ENCODE measurements at places on chromosomes 4 and X.
A peak's percentile ranks its signal among the peaks of the same experiment; 100 is the strongest.

GRCh38 chr4:67167849-67168248 is 377.5 kb downstream of the CENPC start:
- DNase-seq = no peak

GRCh38 chr4:88705805-88706492 is 8.3 kb upstream of the NAP1L5 start:
- DNase-seq = no peak

- DNase-seq = no peak
Measured at GRCh38 chrX:130715299-130715698, 187.7 kb downstream of the ENOX2 start.

- no peak for DNase-seq
Measured at GRCh38 chrX:11193035-11193469, 81.9 kb downstream of the HCCS start.

DNA sequence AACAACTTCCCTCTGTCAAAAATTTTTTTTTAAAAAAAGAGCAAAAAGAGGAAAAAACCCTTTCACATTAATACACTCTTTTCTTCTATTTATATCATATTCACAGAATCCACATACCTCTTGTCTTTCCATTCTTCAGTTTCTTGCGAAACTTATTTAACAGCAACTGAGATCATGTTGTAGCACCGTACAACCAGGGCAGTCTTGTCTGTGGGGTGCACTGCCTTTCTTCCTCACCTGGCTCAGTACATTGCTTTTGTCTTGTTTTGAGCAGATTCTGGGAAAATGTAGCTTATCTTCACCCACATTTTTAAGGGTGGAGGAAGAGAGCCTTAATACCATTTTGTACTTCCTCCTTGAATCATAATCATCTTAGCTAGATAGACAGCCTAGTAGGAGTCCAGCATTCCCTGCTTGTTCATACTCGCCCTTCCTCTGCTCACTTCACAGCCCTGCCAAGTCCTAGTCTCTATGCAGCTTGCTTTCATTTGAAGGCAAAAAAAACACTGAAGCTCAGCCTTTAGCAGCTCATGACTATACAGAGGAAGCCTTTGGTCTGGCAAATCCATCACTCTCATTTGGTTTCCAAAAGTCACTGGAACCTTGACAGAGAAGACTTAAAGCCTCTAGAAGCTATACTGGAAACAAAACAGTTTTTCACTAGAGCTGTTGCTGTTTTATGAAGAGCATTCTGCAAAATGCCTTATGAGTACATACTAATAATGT is 140.6 kb upstream of the BANK1 start:
- DNase-seq = no peak

DNA sequence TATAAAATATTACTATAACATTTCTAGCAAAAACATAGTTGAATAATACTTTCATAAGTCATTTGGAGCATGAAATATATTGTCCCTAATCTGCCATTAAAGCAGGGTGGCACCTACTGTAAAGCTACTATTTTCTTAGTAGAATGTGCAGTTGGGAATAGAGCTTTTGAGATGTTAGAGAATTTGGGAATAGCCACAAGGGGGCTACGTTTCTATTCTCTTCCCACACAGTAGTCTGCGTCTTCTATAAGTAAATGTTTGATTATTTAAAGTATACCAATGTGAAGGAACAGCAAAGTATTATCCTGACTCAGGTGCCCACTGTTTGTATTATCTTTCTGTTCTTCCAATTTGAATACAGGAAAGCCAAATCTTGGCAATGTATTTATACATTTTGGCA is 323.2 kb upstream of the GIMD1 start:
- no peak for DNase-seq

- DNase-seq = no peak
Measured at GRCh38 chrX:78769101-78769755, 21.7 kb downstream of the LPAR4 start.

GRCh38 chr4:74370912-74371311 is 6.0 kb downstream of the EREG start:
- peak; percentile 1 for DNase-seq

- no peak for DNase-seq
Measured at GRCh38 chr4:4950561-4951290, 68.5 kb downstream of the CYTL1 start.

DNA sequence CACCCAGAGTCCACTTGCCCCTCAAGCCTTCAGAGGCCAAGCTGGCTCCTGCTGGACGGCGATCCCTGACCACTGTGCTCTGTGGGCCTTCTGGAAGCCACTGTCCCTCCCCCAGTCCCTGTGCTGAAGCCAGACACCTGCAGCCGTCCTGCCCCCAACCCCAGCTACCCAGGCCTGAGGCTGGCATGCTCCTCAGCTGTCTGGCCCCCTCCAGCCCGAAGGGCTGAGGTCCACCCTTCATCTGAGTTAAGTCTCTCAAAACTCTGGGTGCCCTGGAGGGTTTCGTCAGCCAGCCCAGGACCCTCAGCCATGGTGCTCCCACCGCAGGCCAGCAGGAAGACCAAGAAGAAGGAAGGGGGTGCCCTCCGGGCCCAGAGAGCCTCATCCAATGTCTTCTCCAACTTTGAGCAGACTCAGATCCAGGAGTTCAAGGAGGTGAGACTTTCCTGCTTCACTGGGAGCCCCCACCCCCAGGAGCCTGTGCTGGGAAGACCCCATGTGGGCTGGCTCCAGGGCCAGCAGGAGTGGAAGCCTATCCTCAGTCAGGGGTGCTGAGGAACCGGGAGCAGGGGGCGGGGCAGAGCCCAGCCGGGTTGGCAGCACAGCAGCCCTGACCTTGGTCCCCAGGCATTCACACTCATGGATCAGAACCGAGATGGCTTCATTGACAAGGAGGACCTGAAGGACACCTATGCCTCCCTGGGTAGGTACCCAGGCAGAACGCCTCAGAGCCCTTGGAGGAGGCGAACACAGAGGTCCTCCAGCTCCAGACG is 4.2 kb downstream of the MYL5 start:
- DNase-seq = no peak

- DNase-seq = no peak
Measured at GRCh38 chr4:3311489-3312171, 18.8 kb downstream of the RGS12 start.

- no peak for DNase-seq
Measured at GRCh38 chr4:133152330-133152821, 3.3 kb downstream of the PCDH10 start.

DNA sequence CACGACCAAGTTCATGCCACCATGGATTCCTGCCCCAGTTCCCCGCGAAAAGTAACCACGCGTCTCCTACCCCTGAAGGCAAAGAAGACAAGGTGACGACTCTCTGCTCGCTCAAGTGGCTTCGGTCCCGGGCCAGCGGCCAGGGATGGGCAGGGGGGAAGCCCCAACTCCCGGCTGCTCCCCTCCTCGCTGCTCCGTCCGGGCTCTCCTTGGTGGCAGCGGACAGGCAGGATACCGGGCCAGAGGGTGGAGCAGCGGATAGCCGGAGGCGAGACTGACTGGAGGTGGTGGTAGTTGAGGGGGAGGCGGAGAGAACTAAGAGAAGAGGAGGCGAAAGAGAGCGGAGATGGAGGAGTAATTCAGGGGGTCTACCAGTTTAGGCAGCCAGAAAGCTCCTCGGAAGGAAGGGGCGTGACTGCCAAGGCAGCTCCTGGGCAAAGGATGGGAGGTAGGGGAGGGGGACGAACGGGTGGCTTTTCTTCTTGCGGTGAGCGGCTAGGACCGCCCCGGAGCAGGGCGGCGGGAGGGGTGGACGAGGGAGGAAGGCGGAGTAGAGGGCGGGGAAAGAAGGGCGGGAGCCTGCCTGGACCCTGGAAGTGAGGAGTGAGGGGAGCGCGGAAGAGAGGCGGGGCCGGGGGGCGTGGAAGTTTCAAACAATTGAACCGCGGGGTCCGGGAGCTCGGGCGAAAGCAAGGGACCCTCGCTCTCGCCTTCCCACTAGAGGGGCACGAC is at the start of gene AMOT:
AMOT (minus strand) TSS at position 450 of the 732 bp plus-strand sequence. CDS start 17,705 bp downstream, outside the sequence.
- DNase-seq = peak; percentile 33

- DNase-seq = no peak
Measured at GRCh38 chr4:38600575-38600974, 63.4 kb upstream of the KLF3 start.

- no peak for DNase-seq
Measured at GRCh38 chrX:70525733-70526132, 81.1 kb downstream of the DLG3 start.

DNA sequence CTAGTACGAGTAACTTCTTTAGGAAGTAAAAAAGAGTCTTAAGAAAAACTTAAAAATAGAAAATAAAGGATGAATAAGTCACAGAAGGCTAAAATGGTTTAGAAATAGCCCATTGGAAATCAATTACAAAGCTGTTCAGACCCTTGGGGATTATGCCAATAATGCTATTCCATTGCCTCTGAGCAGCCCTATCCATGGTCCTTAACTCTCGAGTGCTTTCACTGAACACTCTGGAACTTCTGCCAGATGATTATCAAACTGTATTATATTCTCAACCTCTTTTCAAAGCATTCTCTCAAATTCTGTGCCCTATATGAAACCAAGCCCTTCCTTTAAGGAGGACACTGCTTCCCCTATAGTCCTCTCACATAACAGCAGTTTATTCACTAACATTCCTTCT is 17.0 kb downstream of the SLC9B1 start:
- DNase-seq = no peak

DNA sequence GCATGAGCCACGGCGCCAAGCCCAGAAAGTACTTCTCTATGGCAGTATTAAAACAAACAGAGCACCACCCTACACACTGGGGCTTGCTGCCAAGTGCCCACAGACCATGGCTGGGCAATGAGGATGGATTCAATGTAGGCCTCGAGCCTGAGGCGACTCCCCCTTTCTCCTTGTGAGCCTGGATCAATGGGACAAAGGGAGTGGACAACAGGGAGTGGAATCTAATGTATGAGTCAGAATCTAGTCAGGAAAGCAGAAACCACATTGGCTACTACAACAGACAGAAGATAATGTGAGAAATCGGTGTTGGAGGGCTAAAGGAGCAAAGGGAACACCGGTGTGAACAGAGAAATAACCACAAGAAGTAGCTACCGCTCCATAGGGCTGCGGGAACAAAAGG is 37.7 kb upstream of the OCIAD2 start:
- no peak for DNase-seq

GRCh38 chrX:74449322-74449936 is 28.1 kb downstream of the SLC16A2 start:
- DNase-seq = no peak

DNA sequence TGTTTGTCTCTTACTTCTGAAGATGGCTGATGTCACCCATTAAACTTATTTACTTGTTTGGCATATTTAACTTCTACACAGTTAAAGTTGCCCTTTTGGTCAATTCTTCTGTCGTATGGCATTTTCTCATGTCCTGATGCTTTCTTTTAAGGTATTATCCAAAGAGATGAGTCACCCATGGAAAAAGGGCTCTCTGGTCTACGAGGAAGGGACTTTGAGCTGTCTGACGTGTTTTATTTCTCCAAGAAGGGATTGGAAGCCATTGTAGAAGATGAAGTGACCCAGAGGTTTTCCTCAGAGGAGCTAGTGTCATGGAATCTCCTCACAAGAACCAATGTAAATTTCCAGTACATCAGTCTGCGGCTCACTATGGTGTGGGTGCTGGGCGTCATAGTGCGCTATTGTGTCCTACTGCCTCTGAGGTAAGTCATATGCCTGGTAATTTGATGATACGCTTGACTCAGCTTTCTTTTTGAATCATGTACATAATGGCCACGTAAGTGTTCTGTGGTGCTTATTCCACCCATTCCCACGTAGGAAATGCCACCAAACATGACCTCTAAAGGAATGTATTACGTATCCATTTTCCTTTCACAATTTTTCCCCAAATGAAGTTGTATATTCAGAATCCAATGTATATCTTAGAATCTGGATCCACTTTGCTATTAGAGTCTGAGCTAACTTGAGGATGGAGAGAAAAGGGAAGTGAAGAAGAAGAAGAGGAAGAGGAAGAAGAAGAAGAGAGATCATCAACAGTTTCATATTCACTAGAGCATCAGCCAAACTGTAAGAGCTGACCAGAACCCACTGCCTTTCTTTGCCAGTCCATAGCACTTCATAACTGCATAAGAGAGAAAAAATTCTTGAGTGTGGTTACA is 45.7 kb downstream of the GPAT3 start:
- no peak for DNase-seq

DNA sequence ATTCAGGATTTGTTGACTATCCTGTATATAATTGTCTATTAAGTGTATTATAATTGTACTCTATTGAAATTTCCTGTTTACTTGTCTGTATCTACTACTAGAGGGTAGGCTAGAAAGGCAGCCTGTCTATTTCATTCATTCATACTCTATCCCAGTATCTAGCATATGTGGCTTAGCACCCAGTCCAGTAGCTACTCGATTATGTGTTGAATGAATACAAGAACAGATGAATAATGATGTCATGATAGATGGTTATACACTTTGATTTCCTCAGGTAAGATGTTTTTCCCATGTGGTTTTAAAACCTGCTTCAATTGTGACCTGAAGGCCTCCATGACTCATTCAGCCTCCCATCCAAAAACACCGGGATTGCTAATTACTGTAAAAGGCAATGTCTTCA is 68.0 kb downstream of the IL21 start:
- no peak for DNase-seq

DNA sequence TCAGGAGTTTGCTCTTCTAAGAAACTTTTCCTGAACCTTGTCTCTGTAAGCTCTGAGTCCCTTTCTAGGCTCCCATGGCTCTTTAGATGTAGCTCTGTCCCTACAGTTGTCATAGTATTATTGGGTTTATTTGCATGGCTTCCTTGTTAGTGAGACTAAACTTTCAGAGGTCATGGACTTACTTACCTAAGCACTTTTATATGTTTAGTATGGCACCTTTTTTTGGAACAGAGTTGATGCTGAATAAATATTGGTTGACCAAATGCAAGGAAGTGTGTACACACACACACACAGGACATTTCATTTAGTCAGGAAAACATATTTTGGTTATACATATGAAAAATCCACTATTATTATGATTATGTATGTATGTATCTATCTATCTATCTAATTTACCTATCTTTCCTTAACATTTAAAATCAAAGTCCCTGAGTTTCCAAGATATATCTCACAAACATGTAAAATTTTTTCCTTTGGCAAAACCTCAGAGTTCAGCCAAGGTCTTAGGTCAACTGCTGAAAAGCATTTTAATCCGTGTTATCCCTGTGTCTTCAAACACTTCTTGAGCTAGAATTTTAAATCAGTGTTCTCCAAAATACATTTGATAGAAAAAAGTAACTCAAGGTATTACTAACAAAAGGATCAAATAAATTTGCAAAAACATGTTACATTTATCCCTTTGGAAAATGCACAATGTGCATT is 47.1 kb upstream of the GBA3 start:
- DNase-seq = no peak

- no peak for DNase-seq
Measured at GRCh38 chrX:118727686-118728339, 407 bp downstream of the IL13RA1 start.

Data from activated T-helper 1 cell treated with anti-CD3 and anti-CD28 coated beads, Interleukin-12 subunit alpha, Interleukin-12 subunit beta, Interleukin-2, Interleukin-4 antibody, amounts not matched to agents 30 ng/mL and 10 ng/mL and 1 ng/mL, durations not matched to agents 14 hours and 24 hours and 36 hours (primary cell).